ENCODE measurements at places on chromosomes 1 and 21.
A peak's percentile ranks its signal among the peaks of the same experiment; 100 is the strongest.

GRCh38 chr1:90347366-90347765 lies 352.5 kb downstream of the ZNF326 start:
- no peak for DNase-seq

GRCh38 chr1:229434005-229434640 lies at the start of gene ACTA1:
Gene ACTA1, minus strand, starts transcription at chr1:229434094. Its CDS starts 979 bp downstream, at chr1:229433115.
- no peak for DNase-seq

DNA sequence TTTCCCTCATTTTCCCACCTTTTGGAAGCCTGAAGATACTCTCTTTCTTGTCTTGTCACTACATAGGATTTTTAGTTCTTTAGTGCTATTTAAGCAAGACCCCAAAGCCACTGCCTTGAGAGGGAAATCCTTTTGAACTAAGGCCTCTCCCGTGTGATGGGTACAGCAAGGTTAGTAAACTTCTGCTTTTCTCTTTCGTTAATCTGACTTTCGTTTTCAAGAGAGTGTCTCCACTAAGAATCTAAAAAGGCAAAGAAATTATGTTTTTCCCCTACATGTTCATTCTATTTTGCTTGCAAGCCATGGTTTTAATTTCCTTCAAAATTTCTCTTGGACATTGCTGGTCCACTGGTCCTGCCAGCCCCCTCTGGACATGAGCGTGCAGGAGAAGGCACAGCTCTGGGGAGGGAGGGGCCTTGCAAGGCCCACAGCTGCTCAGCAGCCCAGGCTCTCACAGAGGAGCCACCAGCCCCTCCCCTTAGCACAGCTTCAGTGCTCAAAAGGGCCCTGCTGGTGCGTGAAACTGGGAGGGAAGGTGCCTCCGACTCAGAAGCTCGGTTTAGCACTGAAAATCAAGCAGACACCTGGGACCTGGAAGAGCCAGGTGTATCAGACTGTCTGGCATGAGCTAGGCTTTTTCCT lies 210.9 kb upstream of the GALNT2 start:
- peak; percentile 82 for DNase-seq

GRCh38 chr1:47912756-47913155 lies 84.4 kb downstream of the TRABD2B start:
- no peak for DNase-seq

DNA sequence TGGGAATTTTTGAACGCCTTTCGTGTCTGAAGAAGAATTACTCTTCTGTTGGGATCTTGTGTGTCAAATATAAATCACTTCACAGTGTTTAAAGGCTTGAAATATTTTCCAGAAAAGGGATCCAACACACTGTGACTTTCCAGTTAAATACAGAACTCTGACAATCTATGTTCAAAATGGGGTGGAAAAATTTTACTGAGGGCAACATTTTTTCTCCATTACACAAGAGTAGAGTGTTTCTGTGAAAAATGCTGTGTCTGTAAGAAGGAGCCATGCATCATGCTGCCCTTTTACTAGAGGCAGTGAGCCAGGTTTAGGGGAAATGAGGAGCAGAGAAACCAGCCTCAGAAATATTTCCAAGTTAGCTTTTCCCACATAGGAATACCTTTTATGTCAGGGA lies 86.5 kb downstream of the VPS13D start:
- no peak for DNase-seq

GRCh38 chr1:27301052-27301422 lies 20.9 kb upstream of the TMEM222 start:
- no peak for DNase-seq
